Activated T-helper 1 cell treated with Interleukin-2 at 50 U/mL for 16 hours (primary cell): ENCODE measurements at places on chromosomes 16 and 17.
A peak's percentile ranks its signal among the peaks of the same experiment; 100 is the strongest.

GRCh38 chr16:12721841-12722421 is 81.8 kb downstream of the CPPED1 start:
- DNase-seq: no peak

DNA sequence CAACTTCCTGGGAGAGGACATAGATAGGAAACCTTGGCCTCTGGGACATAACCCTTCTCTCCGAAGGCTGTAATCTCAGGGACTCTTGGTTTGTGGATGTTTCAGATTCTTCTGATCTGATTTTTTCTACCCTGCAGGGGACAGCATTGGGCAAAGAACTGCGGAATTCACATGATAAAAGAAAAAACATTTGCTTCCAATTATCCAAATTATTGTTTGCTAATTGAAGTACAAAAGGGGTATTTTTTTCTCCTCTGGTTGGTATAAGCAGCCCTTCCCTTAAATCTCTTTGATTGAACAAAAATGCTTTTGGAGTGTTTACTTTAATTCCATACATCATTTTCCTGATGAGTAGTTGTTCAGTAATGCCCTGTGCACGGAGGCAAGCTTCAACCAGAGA is 251.7 kb upstream of the IRX3 start:
- DNase-seq: no peak

GRCh38 chr17:67559381-67559966 is 158.3 kb upstream of the NOL11 start:
- no peak for DNase-seq

DNA sequence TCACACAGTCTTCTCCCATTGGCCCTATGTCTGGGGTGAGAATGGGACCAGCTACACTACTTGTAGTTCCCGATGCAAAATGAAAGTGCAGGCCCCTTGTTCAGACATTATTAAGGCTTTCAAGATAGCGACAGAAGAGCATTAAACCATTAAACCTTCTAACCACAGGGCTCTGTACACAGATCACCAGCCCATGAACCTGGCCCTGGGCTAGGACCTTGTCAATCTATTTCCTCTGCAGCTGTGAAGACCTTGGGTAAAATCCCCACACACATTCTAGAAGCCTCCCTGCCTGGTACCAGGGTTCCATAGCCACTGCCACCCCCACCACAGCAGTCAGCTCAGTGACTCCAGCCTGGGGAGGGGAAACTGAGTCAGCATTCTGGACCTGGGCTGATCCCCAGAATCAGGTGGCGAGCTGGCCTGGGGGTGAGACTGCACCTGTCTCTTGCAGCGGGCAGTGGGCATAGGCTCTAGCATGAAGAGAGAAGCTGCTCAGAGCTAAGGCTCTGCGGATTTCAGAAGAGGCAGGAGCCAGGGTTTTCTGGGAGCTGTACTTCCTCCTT is 119.7 kb upstream of the LHX1 start:
- DNase-seq: no peak

DNA sequence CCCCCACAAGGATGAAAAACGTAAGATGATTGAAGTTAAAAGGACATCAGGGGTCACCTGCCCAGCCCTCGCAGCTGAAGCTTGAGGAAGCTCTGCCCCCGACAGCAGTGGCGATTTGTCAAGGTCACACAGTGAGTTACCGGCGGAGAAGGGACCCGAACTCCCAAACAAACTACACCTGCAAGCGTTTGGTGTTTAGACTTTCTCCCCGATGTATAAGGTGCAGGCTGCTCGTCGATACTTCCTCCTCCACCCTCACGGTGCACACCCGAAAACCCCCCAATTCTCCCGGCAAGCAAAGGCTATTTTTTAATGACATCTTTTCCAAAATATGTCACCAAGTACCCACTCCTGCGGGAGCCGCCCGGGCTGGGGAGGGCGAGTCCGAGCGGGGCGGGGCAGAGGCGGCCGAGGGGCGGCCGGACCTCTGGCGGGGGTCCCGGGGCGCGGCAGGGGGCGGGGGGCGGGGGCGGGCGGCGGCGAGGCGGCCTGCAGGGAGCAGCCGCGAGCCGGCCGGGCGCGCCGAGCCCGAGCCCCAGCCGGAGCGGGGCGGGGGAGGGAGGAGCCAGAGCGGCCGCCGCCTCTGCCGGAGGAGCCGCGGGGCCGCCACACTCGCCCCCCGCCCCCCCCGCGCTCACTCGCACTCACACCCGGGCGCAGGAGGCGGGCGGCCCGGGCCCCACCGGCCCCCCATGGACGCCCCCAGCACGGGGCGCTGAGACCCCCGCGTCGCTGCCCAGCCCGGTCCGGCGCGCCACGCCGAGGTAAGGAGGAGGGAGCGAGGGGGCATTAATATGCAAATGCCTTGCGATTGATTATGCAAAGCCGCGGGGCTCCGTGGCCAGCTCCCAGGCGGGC is at the start of gene THRA:
Gene THRA, plus strand, starts transcription at position 637 of the 858 bp plus-strand sequence. CDS start 11,524 bp downstream, outside the sequence.
- DNase-seq: peak; percentile 65

DNA sequence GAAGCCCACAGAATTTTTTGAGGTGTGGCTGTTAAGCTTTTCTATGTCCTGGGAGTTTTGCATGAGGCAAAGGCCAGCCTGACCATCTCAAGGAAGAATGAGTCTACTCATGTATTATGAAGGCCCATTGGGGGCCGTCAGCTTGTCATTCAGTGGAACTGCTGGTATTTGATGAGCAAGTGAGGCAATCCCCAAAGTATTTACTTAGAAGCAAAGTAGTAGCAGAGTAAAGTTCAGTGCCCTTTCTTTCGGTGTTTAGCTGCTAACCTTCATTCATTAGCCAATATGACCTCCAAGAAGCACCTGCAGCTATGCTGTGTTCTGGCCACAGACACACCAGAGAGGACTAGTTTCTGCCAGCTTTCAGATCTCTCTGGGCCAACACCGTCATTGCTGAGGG is 80.2 kb downstream of the RPA1 start:
- no peak for DNase-seq

- DNase-seq: peak; percentile 48
Observed at GRCh38 chr17:39209317-39210092, 9.4 kb downstream of the RPL19 start.

- no peak for DNase-seq
Observed at GRCh38 chr16:13231365-13231764, 330.0 kb downstream of the SHISA9 start.

- DNase-seq: no peak
Observed at GRCh38 chr17:40819528-40820125, 2.8 kb downstream of the KRT10 start.

GRCh38 chr17:11240041-11240840 is 772 bp upstream of the SHISA6 start:
- DNase-seq: no peak

GRCh38 chr16:23339787-23340186 is 37.7 kb downstream of the SCNN1B start:
- DNase-seq: no peak

DNA sequence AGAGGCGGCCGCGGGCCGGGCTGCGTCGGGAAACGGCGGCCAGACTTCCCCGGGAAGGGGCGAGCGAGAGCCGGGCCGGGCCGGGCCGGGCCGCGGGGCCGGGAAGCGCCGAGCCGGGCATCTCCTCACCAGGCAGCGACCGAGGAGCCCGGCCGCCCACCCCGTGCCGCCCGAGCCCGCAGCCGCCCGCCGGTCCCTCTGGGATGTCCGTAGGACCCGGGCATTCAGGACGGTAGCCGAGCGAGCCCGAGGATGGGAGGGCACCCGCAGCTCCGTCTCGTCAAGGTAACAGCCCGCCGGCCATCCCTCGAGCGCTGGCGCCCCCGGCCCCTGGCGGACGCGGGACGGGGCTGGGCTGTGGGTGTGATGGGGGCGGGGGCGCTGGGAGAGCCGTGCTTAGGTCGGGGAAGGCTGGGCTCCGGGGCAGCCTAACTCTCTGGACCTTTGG is at the start of gene CRHR1:
Gene CRHR1, plus strand, starts transcription at position 28 of the 448 bp plus-strand sequence. Its CDS starts 225 bp downstream, at position 253.
- no peak for DNase-seq

- no peak for DNase-seq
Observed at GRCh38 chr16:89612415-89613166, 851 bp upstream of the DPEP1 start.

DNA sequence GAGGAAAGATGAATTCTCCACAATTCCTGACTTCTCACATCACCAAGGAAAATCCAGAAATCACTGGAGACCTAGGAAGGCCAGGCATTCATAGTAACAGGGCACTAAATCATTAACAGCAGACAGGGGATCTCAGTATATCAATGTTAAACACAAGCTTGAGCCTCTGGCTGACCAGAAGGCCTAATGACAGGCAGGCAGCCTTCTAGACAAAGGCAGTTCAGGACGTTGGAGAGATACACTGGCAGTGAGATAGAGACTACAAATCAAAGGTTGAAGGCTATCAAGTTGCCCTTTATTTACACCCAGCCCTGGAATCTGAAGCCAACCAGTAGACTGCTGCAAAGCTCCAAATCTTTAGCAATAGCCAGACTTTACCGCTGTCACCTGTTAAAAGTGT is 422.8 kb upstream of the CCL2 start:
- DNase-seq: no peak

- no peak for DNase-seq
Observed at GRCh38 chr16:23288726-23289512, 13.2 kb upstream of the SCNN1B start.

GRCh38 chr16:29719063-29719462 is 26.7 kb downstream of the C16orf54 start:
- no peak for DNase-seq

DNA sequence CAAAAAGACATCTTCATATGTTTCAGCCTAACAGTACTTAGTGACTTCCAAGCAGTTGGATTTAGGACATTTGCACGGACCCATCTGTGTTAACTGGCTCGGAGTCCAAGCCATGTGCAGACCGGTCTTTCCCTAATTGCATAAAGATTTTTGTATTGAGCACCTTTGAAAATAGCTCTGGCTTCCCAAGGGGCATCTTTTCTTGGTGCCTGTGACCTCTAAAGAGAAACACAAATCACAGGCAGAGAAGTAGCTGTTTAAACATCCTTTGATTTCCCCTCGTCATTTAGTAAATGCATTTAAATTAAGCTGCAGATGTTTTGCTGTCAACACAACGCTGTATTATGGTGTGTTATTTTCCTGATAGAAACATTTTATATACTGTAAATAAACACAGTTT is 288.2 kb upstream of the SALL1 start:
- no peak for DNase-seq

DNA sequence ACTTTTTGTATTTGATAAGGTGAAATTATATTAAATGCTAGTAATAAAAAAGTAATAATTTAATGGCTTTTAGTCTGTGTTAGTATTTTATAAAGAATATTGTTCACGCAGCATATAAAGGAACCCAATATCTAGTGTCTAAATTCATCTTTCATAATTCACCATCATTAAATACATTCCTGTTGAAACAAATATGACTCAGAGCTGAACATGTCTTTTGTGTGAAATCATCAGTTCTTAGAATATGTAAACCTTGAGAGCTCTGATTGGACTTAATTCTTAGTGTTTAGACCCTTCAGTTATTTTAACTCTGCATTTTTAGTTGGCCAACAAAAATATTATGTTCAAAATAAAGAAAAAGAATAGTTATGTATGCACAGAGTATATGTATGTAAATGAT is 71.8 kb downstream of the ABHD15 start:
- DNase-seq: no peak

- DNase-seq: no peak
Observed at GRCh38 chr17:40963838-40964237, 2.9 kb downstream of the KRT39 start.

DNA sequence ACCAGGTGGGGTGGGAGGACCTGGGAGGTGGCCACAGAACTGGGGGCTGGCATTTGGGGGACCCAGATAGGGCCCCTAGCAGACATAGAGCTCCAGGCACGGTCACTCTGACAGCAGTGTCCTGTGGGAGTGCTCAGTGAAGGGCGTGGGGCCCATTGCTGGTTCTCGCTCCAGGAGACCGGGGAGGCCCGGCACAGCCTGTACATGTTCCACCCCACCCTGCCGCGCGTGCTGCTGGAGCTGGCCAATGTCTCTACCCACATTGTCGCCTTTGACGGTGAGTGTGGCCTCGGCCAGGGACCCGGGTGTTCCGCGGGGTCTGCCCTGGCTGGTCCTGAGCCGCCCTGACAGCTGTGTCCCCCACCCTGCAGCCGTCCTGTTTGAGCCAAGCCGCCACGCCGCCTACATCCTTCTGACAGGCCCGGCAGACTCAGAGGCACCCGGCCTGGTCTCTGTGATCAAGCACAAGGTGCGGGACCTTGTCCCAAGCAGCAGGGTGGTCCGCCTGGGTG is 11.2 kb downstream of the RGS11 start:
- DNase-seq: no peak

DNA sequence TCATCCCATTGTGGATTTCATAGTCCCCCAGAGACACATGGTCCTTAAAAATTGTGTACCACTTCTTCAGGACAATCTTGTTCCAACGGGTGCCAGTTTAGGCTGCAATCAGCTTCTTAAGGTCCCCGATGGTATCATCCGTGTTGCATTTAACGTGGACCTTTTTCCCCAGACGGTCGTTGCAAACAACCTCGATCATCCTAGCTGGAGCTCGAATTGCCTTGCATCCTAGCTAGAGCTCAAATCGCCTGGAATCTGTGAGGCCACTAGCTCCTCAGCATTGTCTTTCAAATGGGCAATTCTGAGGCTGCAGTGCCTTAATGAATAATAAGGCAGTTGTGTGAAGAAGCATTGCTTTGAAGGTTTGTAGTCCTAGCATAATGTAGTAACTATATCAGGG is 37.7 kb upstream of the RHBDL3 start:
- no peak for DNase-seq

GRCh38 chr17:7132511-7133094 is 18.0 kb upstream of the ASGR2 start:
- DNase-seq: peak; percentile 23

- no peak for DNase-seq
Observed at GRCh38 chr16:28155293-28155692, 56.5 kb downstream of the XPO6 start.

DNA sequence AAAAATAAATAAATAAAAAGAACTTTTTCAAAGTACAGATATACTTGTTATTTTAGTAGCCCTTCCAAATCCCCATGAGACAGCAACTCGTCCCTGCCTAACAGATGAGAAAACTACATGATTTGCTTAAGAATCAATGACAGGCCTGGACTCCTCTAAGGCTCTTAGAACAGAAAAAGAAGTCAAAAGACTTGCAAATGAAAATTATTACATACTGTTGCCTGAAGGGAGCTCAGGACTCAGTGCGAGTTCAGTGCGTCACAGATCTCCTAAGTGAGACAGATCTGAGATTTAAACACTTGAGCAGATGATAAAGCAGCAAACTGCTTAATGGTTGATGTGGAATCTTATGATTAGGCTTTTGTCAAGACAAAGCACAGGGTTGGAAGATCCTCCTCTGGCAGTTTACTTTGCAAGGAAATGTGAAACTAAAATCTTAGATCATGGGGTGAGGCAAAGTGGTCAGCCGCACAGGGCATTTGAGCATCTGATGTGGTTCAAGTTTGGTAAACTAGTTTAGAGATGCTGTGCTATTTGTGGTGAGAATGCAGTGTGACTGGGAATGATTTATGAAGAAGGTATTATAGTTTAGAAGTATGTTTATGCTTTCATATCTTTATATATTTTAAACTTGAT is 138.1 kb downstream of the TRIM37 start:
- DNase-seq: no peak
